IPS DF 19.7 (cell line): ENCODE measurements at places on chromosomes 6 and 20.

DNA sequence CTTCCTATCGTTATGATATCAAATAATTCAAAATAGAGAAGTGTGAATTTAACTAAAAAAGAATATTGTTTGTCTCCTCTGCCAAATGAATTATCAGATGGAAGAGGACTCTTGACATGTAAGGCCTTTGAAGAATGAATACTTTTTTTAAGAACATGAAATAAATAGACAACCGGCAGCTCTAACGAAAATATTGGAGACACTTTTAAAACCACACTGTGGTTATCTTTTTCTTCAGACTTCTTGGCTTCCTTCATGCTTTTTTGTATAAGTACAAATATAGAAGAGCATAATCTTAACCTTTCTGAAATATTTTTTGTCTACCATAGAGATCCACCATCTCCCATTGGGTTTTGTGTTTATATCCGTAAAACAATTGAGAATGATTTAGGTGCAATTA is 115.2 kb upstream of the SCGN start:
- no peak for DNase-seq

DNA sequence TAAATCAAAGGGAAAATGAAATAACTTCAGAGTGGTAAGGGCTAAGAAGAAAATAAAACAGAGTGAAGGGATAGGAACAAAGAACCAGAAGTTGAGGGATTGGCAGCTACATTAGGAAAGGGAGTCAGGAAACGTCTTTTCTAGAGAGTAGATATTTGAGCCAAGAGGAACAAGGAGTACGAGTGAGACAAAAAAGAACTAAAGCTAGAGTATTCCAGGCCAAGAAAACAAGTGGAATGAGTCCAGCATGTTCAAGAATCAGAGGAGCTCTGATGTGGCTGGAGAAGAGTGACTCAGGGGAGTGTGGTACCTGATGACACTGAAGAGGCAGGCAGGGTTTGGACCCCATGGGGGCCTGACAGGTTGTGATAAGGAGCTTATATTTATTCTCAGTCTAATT is 66.3 kb downstream of the CEP162 start:
- no peak for DNase-seq

GRCh38 chr6:114304304-114304887 is 38.4 kb downstream of the HS3ST5 start:
- no peak for DNase-seq

DNA sequence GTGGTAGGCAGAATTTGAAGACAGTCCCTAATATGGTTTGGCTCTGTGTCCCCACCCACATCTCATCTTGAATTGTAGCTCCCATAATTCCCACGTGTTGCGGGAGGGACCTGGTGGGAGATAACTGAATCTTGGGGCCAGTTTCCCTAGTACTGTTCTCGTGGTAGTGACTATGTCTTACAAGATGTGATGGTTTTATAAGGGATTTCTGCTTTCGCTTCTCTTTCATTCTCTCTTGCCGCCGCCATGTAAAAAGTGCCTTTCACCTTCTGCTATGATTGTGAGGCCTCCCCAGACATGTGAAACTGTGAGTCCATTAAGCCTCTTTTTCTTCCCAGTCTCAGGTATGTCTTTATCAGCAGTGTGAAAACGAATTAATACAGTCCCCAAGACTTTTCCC is 103.4 kb downstream of the PDE10A start:
- DNase-seq: no peak

DNA sequence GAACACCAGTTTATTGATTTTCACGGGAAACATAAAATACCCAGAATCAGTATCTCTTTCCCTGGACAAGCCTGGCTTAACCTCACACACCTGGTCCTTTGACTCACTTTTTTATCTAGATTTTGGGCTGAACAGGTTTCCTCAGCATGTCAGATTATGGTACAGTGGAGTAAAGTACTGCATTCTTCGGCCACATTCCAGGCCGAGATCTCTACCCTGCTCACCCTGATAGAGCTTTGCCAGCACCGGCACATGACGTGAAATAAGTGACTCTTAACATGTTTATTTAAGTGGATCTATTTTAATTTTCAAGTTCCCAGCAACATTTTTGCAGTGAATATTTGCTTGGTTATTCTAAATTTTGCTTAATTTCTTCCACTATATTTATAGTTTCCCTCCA is 79.0 kb upstream of the POPDC3 start:
- no peak for DNase-seq

DNA sequence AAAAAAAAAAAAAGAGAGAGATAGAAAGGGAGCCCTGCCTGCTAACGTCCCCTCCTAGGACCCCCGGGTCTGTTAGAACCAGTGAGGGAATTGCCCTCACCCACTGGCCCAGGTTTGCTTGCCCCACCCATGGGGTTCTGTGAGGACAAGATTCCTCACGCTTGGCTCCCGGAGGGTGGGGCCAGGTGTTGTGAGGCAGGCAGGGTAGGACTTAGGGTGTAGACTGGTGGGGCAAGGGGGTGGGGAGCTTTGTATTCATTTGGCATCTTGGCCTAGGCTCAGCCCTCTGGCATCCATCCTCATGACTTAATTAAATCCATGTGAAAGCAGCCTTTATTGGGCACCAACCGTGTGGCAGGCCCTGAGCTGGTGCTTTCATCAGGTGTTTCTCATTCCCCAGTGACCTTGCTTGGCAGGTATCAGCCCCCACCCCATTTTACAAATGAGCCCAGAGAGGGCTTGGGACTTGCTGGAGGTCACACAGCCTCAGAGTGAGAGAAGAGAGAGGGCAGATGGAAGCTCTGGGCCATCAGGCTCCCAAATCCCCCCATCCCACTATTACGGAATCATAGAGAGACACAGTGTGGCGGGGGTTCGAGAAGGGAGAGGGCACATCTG is 19.0 kb downstream of the RAB44 start:
- no peak for DNase-seq

- no peak for DNase-seq
Measured at GRCh38 chr6:158938220-158938619, 61.8 kb downstream of the RSPH3 start.
